Right renal pelvis (tissue), 4 donors: ENCODE measurements at places on chromosomes 3 and 15.
A peak's percentile ranks its signal among the peaks of the same experiment; 100 is the strongest.

- DNase-seq = no peak
These were observed 13.6 kb upstream of the DAG1 start for GRCh38 chr3:49456466-49456865.

DNA sequence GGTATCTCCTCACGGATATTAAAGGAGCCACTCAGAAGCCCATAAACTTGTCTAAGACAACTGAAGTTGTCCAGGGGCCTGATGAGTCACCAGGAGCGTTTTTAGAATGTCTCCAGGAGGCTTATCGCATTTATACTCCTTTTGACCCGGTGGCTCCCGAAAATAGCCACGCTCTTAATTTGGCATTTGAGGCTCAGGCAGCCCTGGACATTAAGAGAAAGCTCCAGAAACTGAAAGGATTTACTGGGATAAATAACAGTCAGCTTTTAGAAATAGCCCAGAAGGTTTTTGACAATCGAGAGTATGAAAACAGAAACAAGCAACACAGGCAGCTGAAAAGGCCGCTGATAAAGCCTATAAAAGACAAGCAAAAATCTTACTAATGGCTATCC is 4.1 kb downstream of the DET1 start:
- DNase-seq = no peak

GRCh38 chr15:25891081-25891480 is 28.0 kb upstream of the ATP10A start:
- no peak for DNase-seq

GRCh38 chr3:16258177-16258576 is 6.6 kb downstream of the DPH3 start:
- DNase-seq = no peak

- no peak for DNase-seq
These were observed 394.1 kb downstream of the TUSC7 start for GRCh38 chr3:117103675-117104074.

GRCh38 chr15:55239440-55240124 is 42.8 kb upstream of the RSL24D1 start:
- no peak for DNase-seq

- no peak for DNase-seq
These were observed 268.8 kb downstream of the MEX3B start for GRCh38 chr15:81776976-81777375.

- no peak for DNase-seq
These were observed 149.3 kb downstream of the RPLP1 start for GRCh38 chr15:69601711-69602504.

DNA sequence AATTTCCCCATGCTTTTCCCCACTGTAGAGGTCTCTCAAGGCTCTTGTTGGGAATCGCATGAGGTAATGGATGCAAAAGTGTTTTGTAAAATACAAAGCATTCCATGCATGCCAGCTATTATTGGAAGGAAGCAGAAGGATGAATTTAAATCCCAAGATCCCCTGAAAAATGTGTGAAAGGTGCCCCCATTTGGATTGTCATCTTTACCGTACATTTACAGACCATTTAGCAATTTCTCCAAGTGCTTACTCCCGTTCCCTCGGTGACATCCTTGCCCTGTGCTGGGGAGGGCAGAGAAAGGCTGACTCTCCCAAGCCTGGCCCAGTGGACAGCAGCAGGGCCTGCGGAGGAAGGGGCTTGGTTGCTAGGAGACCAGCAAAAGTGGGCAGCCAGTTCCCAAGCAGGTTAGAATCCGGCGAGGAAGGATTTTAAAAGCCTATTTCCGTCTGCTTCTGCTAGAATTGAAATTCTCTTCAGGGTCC is 31.1 kb upstream of the NEO1 start:
- no peak for DNase-seq

DNA sequence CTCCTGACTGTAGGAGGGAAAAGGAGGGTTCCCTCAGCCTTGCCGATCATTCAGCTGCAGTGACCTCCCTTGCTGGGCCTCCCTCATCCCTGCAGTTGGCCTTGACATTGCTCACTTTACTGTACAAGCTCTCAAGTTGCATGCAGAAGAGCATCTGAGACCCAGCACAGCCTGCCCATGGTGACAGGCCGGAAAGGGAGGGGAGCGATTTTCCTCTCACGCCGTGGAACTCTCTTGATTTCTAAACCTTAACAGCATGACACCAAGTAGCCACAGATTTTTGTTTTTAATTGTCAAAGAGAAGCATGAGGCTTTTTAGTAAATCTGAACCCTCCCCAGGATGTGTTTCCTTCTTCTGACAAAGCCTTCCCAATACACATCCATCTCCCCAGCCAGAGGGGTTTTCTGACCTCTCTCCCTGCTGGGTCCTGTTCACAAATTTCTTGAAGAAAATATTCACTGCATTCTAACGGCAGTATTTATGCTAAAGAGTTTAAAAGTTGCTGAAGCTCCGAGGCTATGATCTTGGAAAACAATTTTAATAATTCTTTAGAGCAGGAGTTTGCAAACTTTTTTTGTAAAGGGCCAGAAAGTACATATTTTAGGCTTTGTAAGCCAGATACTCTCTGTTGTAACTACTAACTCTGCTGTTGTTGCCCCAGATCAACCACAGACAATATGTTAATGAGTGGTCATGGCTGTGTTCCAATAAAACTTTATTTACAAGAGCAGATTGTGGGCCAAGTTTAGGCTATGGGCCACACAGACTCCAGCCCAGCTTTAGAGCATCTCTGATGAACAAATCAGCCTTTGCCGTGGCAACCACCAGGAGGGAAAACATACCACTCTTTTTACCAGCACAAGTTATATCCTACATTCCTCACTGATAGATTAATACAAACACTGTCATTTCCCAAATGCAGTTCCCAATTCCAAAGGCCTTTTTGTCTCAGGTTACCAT is 34.8 kb downstream of the LMCD1 start:
- DNase-seq = no peak

DNA sequence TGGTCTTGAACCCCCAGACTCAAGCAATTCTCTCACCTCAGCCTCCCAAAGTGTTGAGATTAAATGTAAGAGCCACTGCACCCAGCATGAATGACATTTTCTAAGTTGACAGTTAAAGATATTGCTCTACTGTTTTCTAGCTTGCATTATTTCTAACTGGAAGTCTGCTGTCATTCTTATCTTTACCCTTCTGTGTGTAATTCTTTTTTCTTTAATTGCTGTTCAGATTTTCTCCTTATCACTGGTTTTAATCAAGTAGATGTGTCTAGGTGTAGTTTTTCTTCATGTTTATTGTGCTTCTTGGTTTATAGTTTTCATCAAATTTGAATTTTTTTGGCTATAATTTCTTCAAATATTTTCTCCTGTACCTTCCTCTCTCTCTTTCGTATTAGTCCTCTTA is 4.9 kb downstream of the PARP15 start:
- DNase-seq = no peak

DNA sequence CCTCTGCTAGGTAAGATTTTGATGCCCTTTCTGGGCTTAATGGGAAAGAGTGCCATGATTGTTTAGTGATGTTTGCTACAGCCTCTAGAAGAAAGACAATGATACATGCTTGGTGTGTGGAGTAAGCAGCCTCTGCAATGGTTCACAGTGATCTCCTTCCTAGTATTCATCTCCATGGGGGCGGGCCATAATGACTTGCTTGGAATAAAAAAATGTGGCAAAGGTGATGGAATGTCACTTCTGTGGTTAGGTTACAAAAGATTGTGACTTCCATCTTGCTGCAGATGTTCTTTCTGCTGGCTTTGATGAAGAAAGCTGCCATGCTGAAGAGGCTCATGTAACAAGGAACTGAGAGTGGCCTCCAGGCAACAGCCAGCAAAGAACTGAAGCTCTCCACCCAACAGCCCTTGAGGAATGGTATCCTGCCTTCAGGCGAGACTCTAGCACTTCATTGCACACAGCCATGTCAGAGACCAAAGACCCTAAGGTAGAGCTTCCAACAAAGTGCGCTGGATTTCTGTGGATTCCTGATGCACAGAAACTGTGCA is 139.1 kb upstream of the LRIG1 start:
- no peak for DNase-seq

DNA sequence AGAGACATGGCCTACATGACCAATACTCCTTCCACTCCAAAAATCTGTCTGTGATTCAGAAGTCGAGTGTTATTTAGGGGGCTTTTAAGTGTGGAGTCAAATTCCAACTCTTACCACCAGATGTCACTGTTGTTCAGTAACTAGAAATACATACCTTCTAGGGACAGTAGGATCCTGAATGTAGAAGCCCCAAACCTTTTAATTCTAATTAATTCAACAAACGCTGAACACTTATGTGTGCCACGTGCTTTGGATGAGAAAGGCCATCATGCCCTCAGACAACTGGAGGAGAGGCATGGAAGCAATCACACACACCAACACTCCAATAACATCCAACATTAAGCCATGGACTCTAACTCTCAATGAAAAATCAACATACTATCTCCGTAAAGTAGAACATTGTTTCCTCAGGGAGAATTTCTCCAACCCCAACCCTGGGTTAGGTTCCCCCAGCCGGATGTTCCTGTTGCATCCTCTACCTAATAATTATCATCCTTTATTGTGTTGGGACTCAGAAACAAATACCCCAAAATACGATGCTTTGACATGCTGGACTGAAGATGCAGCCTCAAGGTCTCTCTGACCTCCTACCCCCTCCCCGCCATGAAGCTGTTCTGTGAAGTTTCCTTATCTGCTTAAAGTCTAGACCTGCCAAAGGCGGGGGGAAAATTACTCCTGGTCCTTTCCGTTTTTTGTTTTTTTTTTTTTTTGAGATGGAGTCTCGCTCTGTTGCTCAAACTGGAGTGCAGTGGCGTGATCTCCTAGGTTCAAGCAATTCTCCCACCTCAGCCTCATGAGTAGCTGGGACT is 8.0 kb upstream of the CCDC13 start:
- peak; percentile 69 for DNase-seq

DNA sequence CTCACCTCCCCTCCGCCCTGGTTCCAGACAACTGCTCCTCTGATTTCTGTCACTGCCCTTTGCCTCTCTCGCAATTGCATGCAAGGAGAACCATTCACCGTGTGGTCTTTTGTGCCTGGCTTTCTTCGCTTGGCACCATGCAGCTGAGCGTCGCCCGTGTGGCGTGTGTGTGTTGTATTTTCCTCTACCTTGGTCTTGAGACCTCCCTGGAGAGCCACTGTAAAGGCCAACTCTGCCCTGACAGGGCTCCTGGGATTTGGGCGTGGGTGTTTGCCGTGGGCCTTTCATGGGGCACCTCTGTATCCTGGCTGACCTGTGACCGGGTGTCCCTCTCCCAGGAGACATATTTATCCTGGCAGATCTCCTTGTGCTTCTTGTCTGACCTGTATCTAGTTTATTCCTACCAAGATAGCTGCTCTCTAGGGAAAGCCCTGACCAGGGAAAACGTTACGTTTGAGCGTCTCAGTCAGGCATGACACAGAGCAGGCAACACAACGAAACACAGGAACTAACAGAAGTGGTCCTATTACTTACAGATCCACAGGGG is 2.0 kb upstream of the PIGZ start:
- no peak for DNase-seq

DNA sequence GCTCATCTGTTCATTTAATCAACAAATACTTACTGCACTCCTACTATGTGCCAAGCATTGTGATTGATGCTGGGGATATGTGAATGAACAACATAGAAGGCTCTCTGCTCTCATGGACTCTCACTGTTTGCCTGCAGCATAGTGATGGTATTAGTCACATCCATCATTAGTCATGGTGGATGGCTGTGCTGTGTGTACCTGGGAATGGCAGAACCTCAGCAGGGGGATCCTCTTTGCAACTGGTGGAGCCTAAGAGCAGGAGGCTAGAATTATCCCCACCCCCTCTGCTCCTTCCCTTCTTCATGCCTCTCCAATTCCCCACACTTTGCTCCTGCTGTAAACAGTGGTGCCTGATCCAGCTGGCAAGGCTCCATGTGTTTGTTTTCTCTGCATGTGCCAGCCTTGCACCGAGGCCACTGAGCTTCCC is 20.5 kb downstream of the BOC start:
- DNase-seq = no peak

GRCh38 chr3:168534761-168535160 is 439.0 kb upstream of the GOLIM4 start:
- DNase-seq = no peak

GRCh38 chr3:29853841-29854397 is 573.0 kb downstream of the RBMS3 start:
- DNase-seq = no peak

DNA sequence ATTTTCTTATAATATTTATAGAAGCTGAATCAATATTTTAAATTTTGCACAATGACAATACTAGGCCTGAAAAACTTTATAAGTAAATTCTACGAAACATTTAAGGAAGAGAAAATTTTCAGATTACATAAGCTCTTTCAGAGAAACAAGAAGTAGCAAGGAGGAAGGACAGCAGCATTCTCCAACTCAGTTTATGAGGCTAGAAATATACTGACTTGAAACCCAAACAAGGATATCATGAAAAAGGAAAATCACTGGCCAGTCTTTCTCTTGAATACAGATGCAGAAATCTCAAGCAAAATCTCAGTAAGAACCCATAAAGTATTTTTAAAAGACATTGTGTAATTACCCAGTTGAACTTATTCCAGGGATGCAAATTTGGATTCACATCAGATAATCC is 121.3 kb downstream of the STAC start:
- no peak for DNase-seq

- peak; percentile 48 for DNase-seq
These were observed 47.5 kb upstream of the MUC4 start for GRCh38 chr3:195859061-195859845.

GRCh38 chr3:187169231-187169960 is 27.9 kb upstream of the RTP1 start:
- no peak for DNase-seq

- DNase-seq = no peak
These were observed 6.3 kb upstream of the ATP1B3 start for GRCh38 chr3:141870091-141870687.

- DNase-seq = no peak
These were observed 130.0 kb upstream of the KCNMB2 start for GRCh38 chr3:178406206-178406605.

GRCh38 chr15:44035781-44036699 is 159.0 kb downstream of the FRMD5 start:
- no peak for DNase-seq

GRCh38 chr3:37575284-37575683 is 286.4 kb upstream of the CTDSPL start:
- no peak for DNase-seq

DNA sequence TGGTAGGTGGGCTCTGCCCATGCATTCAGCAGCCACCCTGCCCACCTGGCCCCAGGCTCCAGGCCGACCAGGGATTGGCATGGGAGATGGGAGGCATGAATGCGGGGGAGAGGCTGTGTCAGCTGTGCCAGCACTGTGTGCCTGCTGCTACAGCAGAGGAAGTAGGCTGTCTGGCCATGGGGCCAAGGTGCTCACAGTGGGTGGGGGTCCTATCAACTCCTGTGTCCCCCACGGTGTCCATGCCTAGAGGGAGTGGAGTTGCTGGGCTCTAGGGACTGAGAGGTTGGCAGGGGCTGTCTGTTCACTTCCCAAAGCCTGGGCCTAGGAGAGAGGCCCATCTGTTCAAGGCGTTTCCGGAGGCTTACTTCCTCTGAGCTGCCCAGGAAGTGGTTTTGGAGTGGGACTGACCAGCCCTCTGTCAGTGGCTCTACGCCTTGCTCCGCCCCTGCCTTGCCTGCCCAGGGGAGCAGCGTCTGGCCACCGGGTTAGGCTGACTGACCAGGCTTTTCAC is 5.8 kb downstream of the PRKCD start:
- no peak for DNase-seq
